Hepatocyte (in vitro differentiated cells): ENCODE measurements at places on chromosomes 3 and 15.

- no peak for DNase-seq
Measured at GRCh38 chr3:45981346-45982074, 14.1 kb downstream of the FYCO1 start.

DNA sequence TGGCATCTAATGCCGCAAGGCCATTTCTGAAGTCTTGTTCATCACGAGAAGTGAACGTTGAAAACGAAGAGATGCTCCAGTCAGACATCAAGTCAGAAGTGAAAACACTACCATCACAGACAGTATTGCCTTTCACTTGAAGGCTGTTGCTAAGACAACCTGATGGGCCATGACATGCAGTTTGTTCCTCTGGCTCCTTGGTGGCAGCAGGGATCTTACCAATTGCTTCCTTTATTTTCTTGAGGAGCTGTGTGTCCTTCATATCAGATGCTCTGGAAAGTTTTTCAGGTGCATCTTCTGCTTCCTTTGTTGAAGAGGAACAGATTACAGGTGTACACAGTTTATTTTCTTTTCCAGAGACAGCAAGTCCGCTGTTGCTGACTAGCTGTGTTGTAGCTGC, 30.7 kb upstream of the MYLK start:
- no peak for DNase-seq

DNA sequence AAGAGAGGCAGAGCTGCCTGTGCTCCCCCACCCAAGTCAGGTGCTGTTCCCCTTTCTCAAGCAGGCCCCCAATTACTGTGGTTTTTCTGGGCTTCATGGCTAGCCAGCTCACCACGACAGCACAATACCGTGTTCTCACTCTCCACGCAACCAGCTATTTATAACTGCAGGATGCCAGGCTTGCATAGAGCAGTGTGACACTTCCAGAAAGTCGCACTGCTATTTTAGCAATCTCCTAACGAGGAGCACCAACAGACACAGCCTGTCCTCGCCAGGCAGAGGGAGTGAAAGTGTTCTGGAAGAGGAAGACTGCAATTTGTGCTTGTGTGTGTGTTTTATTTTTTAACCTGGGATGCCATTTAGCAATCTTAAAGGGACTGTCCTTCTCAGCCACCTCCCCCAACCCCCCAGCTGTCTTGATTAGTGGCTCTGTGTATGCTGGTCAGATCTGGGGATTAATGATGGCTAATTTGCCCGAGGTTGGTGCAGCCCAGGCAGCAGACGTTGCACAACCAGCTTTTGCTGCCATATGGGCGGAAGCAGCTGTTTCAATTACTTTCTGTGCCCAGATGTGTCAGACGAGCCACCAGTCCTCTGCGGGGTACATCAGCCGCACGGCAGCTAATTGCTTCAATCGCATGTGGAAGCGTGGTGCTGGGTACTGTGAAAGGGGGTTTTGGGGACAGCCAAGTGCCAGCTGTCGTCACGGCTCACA, 268.0 kb upstream of the ARRDC4 start:
- no peak for DNase-seq

DNA sequence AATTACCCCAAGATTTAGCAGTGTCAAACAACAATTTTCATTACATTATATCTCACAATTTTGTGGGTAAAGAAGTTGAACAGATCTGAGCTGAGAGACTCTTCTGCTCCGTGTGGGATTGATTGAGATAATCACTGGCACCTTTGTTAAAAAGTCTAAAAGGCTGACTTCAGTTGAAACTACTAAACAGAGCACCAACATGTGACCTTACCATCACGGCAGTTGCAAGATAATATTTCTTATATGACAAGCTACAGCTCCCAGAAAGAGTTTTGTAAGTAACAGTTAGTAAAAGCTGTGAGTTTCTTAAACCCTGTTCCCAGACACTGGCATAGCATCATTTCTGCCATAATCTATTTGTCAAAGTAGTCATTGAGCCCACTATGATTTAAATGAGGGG, 25.0 kb downstream of the CGGBP1 start:
- DNase-seq = no peak

- DNase-seq = no peak
Measured at GRCh38 chr15:82554849-82555248, 14.6 kb upstream of the RPS17 start.

- DNase-seq = peak; percentile 45
Measured at GRCh38 chr3:25156626-25157025, 271.4 kb upstream of the RARB start.

GRCh38 chr15:58182460-58183163, 44.4 kb downstream of the AQP9 start:
- peak; percentile 69 for DNase-seq

DNA sequence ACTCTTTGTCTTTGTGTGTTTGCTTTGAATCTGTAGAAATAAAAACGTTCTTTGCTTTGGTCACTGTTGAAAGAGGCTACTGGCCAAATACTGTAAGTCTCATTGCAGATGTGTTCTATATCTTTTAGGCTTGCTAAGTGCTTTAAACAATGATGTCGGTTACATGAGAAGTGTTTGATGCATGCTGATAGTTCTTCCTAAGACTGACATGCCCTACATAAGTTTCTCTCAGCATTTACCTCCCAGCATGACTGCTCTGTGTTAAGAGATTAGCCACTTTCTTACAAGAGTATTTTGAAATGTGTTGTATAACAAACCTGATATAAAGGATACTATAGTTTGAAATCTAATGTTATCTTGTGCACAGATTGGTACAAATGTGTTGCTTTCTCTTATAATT, 1088.7 kb downstream of the NSUN3 start:
- no peak for DNase-seq

DNA sequence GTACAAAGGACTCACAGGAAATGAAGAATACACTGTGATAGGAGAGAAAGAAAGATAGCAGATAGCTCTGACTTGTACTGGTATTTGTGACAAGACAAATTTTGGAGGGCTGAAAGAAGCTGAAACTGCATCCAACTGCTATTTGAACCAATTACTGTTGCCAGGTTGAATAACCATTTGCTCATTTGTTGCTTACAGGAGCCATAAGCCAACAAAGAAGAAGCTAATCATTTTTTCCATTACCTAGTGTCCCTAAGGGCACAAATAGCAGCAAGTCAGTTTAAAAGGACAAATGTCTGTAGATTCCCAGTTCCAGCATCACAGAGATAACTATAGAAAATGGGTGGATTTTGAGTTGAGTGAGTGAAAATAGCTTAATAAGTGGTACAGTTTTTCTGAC, 376.9 kb upstream of the ARPP21 start:
- DNase-seq = no peak
